ENCODE measurements at places on chromosomes 7 and 10.
A peak's percentile ranks its signal among the peaks of the same experiment; 100 is the strongest.

GRCh38 chr7:150363872-150364271, 4.8 kb upstream of the REPIN1 start:
- DNase-seq: no peak

- DNase-seq: no peak
These were observed 1.2 kb downstream of the NUB1 start for GRCh38 chr7:151342811-151343210.

GRCh38 chr10:133141958-133142340, 18.1 kb upstream of the KNDC1 start:
- no peak for DNase-seq

GRCh38 chr10:33095867-33096815, 138.1 kb upstream of the ITGB1 start:
- DNase-seq: no peak

GRCh38 chr7:23220690-23221305, 25.8 kb upstream of the GPNMB start:
- DNase-seq: no peak

GRCh38 chr10:87671139-87671815, 11.6 kb downstream of the PAPSS2 start:
- DNase-seq: no peak

DNA sequence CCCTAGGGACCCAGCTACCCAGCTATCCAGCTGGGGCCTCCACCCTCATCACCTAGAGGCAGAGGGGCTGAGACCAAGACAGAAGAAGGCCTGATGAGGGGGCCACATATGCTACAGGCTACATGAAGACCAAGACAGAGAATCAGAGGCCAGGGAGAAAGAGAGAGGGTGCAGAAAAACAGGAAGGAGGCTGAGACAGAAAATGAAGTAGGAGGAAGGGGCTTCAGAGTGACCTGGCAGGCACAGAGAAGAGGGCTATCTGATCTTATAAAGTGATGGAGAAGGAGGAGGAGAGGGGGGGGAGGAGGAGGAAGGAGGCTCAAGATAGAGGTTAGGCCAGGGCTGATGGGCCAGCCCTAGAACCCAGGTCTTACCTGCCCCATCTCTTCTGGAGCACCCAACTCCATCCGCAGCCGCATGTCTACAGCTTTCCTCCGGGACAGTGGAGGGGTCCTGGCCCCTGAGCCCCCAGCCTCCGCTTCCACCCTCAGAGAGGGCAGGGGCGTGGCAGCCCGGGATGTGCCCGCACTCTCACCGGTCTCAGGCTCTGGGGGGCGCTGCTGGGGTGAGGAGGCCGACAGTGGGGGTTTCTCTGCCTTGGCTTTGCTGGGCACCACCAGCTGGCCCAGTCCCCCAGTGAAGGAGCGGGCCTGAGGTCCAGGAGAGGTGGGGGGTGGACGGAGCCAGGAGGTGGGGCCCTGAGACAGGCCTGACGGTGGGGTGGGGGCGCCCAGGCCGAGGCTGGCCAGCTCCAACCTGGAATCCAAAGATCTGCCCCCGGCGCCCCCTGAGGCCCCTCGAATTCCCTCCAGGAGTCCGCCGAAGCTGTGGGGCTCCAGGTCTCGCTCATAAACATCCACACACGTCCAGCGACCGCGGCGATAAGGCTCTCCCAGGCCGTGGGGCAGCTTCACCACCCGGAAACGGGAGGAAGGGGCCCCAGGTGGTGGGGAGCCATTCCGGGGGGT, 1.8 kb downstream of the TSC22D4 start:
- DNase-seq: no peak

- no peak for DNase-seq
These were observed 50.6 kb downstream of the ABLIM1 start for GRCh38 chr10:114607358-114607998.

DNA sequence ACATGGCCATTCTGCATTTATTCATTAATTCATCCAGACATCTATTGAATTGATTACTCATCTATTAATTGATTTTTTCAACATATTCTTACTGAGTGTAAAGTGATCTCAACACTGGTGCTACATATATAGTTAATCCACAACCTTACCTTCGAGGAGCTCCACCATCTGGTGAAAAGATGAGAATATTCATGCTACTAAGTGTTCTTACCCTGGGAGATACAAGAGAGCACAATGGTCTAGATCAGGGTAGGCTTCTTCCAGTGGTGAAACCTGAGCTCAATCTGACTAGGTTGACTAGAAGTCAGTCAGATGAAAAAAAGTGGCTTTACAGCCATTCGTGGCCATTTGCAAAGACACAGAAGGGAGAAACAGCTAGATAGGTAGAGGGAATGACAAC, 507.4 kb downstream of the ANKRD7 start:
- peak; percentile 11 for DNase-seq

GRCh38 chr10:63273577-63273976, 140.4 kb downstream of the NRBF2 start:
- DNase-seq: no peak

GRCh38 chr7:126696256-126697038, 556.3 kb downstream of the GRM8 start:
- no peak for DNase-seq

- no peak for DNase-seq
These were observed 4.6 kb downstream of the STRA8 start for GRCh38 chr7:135238112-135238744.

GRCh38 chr7:142089035-142089434, 22.5 kb upstream of the MGAM2 start:
- DNase-seq: no peak

DNA sequence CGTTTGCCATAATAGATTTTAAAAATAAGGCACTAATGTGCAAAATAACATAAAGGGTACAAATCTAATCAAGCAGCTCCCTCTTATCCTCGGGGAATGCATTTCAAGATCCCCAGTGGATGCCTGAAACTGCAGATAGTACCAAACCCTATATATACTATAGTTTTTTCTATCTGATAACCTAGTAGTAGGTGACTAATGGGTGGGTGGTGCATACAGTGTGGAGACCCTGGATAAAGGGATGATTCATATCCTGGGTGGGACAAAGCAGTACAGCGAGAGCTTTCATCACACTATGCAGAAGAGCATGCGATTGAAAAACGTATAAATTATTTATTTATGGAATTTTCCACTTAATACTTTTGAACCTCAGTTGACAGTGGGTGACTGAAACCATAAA, 464.5 kb downstream of the GRID1 start:
- no peak for DNase-seq

GRCh38 chr7:137421366-137421765, 77.8 kb upstream of the PTN start:
- DNase-seq: no peak

DNA sequence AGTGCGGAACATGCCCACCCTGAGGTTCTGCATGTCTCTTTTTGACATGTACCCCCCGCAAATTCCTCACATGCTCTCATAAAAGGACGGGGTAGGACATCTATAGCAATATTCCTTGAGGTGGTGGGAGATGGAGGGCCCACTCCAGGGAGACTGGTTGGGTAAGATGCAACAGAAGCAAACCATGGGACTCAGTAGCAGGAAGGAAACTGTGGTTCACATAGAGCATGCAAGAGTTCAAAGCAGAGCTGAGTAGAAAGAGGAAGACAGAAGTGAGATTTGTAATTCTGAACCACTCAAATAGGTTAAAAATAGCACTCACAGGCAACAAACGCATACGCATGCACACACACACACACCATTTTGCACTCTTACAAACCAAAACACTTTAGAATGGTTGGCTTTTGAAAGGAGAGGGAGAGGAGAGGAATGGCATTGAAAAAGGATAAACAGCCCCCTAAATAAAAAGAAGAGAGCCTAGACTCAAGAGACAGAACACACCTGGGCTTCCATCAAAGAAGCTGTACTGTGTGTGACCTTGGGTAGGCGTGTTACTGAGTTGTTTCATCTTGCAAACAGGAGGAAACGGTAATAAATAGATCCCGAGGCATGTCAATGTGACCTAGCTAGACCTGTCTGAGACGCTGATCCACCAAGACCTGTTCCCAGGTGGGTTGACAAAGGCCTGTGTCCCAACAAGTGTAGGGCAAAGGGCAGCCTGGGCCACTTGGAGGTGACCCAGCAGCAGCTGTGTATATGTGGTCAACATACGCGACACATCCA, 77.6 kb upstream of the LRRC4 start:
- DNase-seq: no peak

- peak; percentile 13 for DNase-seq
These were observed 155.3 kb upstream of the ZMIZ1 start for GRCh38 chr10:78913219-78914059.

GRCh38 chr7:3272691-3273141, 28.3 kb upstream of the SDK1 start:
- no peak for DNase-seq

- DNase-seq: no peak
These were observed 22.3 kb downstream of the CNPY1 start for GRCh38 chr7:155524018-155524556.

DNA sequence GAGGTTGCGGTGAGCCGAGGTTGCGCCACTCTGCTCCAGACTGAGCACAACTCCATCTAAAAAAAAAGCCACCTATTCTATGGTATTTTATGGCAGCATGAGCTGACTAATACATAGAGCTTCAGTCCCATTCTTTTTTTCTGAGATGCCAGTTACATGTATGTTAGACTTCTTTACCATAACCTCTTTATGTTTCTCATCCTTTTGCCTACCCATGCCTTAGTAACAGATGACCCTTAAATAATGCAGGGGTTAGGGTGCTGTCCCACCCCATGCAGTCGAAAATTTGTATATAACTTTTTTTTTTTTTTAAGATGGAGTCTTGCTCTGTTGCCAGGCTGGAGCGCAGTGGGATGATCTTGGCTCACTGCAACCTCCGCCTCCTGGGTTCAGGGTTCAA, 22.7 kb upstream of the HHEX start:
- no peak for DNase-seq

- DNase-seq: no peak
These were observed 12.6 kb upstream of the TBRG4 start for GRCh38 chr7:45123913-45124710.

GRCh38 chr10:2575460-2575859, 491.9 kb upstream of the PFKP start:
- DNase-seq: no peak

DNA sequence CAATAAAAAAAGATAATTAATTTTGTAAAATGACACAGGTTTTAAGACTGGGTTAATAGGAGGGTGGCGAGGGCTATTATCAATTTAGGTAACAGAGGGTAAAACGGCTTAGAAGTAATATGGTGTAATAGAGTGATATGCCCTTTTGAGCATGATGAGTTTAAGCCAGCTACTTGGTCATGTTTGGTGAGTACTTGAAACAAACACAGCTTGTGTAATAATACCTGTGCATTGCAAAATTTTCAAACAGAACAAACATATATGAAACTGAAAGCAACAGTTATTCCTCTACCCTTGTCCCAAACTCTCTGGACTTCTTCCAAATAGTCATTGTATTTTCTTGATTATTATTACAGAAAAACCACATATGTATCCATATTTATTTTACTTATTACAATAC, 241.7 kb downstream of the MAGI2 start:
- no peak for DNase-seq

- DNase-seq: no peak
These were observed 45.4 kb downstream of the ST7 start for GRCh38 chr7:116998567-116999175.

All from iPS DF 6.9 (cell line).